ENCODE measurements at places on chromosomes 3 and 15.

- no peak for DNase-seq
Observed at GRCh38 chr15:69841113-69841828, 256.4 kb downstream of the TLE3 start.

DNA sequence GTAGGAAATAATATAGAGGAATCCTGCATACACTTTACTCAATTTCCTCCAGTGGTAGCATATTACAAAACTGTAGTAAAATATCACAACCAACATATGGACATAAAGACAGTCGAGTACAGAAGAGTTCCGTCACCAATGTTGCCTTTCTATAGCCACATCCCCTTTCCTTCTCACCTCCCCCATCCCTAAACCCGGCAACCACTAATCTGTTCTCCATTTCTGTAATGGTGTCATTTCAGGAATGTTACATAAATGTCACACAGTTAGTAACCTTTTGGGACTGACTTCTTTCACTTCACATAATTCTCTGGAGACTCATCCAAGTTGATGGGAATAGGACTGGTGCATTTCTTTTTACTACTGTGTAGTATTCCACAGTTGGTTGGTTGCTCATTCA lies 41.4 kb upstream of the ATG7 start:
- no peak for DNase-seq

DNA sequence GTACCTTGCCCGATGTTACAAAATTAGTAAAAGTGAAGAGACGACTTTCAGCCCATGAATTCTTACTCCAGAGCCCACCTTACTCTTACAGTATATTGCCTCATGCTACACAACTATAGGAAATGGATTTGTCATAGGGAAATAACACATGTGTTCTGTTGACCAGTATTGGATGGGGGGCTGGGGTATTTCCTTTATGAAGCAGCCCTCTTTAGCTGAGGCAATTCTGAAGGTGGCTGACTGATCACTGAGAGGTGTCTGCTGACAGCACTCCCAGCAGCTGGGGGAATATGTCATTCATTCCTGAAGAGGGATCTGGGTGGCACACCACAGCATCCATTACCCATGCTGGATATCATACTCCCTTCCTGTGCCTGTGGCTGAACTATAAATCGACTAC lies 6.4 kb upstream of the GOLM2 start:
- DNase-seq = no peak

- DNase-seq = no peak
Observed at GRCh38 chr3:12545473-12545791, at the start of gene MKRN2OS. Gene MKRN2OS, minus strand, starts transcription at chr3:12545499. Its CDS starts 35 bp downstream, at chr3:12545464.

GRCh38 chr3:169071003-169071402 lies 592.5 kb downstream of the MECOM start:
- no peak for DNase-seq

DNA sequence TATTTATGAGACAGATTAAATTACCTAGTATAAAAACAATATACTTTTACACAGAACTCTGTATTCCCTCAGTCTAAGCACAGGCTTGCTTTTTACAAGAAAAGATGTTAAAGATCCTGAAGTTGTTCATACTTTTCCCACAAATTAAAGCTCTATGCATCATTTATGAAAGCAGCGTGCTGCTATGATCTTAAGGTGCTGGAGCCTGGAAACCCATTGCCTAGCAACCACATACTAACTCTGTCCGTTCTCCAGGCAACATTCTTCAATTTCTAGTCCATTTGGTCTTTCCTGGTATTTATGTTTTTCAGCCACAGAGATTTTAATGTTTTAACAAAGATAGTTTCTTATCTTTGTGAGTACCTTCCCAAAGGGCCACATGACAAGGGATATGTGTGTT lies 312.0 kb downstream of the DOCK3 start:
- DNase-seq = no peak

GRCh38 chr3:146159616-146160320 lies 1.2 kb downstream of the PLOD2 start:
- DNase-seq = no peak

DNA sequence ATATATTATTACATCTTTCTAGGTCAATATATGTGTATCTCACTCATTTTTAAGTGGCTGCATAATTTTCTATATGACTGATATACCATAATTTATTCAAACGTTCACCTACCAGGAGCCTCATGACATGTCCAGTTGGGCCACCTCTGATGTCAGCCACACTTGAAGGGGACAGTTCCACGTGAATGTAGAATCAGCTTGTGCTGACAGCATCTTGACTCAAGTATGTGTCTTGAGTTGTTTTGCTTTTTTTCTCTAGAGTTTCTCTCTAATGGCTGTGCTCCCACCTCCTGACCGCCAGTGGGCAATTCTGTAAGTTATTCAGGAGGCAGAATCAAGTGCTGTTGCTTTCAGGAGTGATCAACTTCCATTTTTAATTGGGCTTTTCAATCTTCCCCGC lies 237.9 kb downstream of the NFKBIZ start:
- DNase-seq = no peak

- no peak for DNase-seq
Observed at GRCh38 chr3:58800940-58801339, 134.4 kb upstream of the FAM3D start.

GRCh38 chr3:128343287-128344051 lies 123.2 kb downstream of the DNAJB8 start:
- DNase-seq = no peak

GRCh38 chr15:88736204-88736603 lies 67.0 kb upstream of the ACAN start:
- DNase-seq = no peak

DNA sequence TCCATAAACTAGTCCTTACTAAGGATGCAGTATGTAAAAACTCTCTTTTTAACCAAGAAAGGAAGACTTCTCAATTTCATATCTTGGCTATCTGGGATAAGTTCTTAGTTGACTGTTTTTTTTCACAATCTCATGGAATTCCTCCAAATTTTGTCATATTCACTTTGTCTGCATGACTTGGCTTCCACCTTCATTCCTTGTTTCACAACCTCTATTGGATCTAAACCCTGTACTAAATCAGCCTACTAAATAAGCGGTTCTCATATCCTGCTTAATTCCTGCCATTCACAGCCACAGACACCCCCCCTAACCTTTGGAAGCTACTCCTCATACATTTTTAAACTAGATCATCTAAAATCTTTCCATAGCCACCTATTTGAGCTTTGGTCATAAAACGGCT lies 370.6 kb upstream of the NAALADL2 start:
- DNase-seq = no peak

GRCh38 chr15:74438721-74439316 lies 5.1 kb upstream of the SEMA7A start:
- peak; percentile 65 for DNase-seq

DNA sequence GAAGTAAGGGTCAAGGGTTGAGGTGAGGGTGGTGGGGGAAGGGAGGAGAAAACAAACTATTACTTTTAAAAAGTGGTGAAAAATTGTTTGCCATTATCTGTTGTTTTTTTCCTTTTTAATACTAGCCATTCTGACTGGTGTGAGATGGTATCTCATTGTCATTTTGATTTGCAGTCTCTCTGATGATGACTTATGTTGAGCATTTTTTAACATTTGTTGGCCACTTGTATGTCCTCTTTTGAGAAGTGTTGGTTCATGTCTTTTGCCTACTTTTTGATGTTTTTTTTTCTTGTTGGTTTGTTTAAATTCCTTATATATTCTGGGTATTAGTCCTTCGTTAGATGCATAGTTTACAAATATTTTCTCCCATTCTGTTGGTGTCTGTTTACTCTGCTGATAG lies 185.9 kb upstream of the ANKRD28 start:
- no peak for DNase-seq

GRCh38 chr3:69500604-69501003 lies 114.7 kb upstream of the FRMD4B start:
- no peak for DNase-seq

- no peak for DNase-seq
Observed at GRCh38 chr15:90401495-90401894, 13.5 kb downstream of the IQGAP1 start.

DNA sequence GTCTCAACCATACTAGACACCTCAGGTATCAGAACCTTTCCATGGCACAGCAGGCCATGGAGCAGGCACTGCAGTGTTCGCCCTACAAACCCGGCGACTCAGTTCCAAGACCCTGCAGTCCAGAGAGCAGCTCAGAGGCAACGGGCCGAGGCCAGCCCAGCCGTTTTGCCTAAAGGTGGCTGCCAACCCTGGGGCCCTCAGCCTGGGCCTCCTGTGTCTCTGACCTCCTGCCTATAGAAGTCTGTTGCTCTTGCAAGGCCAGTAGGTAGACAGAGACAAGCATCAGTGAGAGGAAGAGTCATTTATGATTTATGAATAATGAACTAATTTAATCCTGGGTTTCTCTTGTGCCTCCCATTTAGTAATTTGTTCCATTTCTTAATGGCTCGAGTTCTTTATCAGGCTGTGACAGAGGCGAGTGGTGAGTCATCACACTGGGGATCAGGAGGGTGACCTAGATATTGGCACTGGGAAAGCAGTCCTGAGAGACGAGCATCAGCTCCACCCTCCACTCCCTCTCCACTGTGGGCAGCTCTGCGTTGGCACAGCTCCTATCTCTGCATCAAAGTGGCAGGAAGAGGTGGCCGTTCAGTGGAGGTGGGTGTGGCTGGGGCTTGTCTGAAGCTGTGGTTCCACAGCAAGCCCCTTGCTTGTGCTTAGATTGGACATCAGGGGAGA lies 79.8 kb downstream of the ABHD5 start:
- DNase-seq = peak; percentile 9

DNA sequence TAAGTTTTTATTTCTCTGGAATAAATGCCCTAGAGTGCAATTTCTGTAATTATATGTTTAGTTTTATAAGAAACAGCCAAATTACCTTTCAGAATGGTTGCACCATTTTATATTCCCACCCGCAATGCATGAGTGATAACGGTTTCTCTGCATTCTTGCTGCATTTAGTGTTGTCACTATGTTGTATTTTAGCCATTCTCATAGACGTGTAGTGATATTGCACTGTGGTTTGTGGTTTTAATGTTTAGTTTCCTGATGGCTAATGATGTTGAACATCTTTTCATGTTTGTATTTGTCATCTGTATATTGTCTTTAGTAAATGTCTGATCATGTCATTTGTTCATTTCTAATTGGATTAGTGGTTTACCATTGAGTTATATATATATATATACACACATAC lies 73.0 kb upstream of the GOLIM4 start:
- no peak for DNase-seq

- no peak for DNase-seq
Observed at GRCh38 chr3:2661078-2661477, 449.1 kb downstream of the IL5RA start.

DNA sequence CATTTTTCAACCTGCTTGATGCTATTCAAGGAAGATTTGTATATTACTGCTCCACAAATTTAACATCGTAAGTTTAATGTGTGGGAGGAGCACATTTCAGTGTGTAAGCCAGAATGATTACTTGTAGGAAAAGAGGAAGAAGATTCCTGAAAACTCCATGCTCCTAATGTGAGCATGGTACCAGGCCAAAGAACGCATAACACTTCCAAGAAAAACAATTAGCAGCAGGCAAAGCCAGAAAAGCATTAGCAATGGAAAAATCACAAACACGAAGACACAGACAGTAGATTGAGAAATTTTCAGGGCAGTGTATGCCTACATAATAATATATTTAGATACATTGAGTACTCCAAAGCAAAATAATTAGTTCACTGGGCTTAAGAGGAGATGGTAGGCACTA lies 96.6 kb upstream of the CBLB start:
- no peak for DNase-seq

DNA sequence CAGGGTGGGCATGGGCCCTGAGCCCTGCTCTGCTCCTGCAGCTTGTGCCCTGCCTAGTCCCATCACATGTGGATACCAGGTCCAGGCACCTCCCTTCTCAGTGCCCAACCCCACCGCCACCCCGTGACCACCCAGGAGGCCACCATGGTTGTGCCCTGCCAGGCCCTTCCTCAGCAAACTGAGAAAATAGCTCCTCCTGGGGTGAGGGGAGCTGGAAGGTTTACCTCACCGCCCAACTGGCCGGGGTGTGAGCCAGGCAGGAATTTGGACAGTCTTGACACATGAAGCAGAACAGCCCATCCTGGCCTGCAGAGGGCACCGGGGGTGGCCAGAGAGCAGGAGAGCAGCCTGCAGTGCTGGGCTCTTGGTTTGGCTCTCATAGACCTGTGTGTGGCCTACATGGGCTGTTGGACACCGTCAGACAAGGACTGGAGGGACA lies 11.4 kb upstream of the C3orf22 start:
- DNase-seq = no peak

- DNase-seq = no peak
Observed at GRCh38 chr15:63402498-63403253, 21.0 kb upstream of the CA12 start.
